Posterior cingulate gyrus (tissue), 11 donors: ENCODE measurements at places on chromosomes 7 and 10.

DNA sequence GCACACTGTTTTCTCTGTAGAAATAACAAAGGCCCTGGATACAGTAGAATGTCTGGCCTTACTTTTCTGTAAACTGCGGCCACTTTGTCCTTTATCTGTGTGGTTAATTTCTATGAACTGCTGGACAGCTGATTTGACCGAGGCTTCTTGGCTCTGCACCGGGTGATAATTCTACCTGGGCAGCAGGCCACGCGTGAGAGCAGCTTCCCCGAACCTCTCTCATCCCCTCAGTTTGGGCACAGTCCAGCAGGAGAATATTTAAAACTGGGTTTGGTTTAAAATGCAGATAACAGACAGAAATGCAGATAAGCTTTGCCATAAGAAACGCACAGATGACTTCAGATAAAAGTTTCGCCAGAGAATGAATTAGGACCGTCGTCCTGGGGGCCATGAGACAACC is 81.0 kb downstream of the CELF2 start:
- no peak for DNase-seq

GRCh38 chr7:137657476-137658189 is 189.1 kb downstream of the DGKI start:
- DNase-seq = no peak

- DNase-seq = no peak
Observed at GRCh38 chr7:12470930-12471329, 67.3 kb upstream of the VWDE start.

DNA sequence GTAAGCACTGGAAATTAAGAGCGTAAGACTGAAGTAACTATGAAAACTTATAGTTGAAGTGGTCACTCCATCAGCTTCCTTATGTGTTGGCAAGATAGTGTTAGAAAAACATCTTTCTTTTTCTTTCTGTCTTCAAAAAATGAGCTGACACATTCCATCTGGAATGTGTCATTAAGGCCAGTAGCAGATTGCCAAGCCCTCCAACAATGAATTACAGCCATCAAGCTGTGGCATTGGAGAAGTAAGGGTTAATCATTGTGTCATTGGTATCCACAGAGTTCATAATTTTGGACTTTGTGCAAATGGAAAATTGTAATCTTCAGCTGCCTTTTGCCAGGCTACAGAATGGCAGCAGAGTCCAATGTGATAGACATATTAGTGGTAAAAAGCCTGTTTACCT is 926.3 kb downstream of the NRG3 start:
- DNase-seq = no peak

DNA sequence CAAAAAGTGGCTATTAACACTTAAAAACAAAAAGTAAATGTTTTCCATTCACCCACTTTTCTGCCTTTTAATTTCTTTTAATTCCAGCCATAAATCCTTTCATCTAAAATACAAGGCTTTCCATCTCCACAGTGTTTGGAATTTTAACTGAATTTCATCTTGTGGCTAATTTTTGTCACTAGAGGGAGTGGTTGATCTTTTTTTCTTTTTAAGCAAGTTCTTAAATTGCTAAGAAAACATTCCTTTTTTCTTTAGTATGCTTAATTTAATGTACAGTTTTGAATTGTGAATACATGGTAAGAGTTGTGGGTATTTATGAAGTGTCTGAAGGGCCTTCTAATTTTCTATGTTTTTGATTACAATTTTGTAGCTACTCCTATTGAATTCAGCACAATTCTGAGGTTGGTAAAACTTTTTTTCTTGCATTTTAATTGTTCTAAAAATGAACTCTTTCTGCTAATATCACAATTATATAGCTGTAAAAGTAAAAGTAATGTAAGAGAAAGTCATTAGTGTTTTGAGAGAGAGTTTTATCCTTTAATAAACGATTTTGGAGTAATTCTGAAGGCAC is 54.9 kb upstream of the ANK3 start:
- DNase-seq = no peak

DNA sequence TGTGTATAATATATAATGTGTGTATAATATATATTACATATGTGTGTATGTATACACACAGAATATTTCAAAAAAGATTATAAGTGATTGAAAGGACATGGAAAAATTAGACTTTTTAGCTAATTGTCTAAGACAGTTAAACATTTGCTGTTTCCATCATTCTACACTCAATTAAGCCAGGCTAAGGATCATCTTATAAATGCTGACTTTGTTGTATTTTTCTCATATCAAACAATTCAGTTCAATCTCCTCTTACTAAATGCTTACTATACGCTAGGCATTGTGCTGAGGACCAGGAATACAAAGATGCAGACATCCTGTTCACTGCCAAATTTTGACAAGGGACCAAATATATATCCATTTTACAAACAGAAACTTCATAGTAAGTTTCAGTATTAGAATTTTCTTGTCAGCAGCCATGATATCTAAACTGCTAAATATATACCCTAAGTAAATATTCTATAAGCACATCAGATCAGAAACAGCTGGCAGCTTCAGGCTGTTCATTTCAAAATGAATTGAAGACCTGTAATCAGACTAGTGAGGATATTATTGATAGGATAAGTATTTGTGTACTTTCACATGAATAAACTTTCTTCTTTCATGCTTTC is 10.3 kb upstream of the LRRN3 start:
- DNase-seq = no peak

GRCh38 chr10:124629842-124630241 is 114.3 kb downstream of the FAM53B start:
- DNase-seq = no peak

GRCh38 chr10:18231480-18231879 is 91.3 kb downstream of the CACNB2 start:
- no peak for DNase-seq

DNA sequence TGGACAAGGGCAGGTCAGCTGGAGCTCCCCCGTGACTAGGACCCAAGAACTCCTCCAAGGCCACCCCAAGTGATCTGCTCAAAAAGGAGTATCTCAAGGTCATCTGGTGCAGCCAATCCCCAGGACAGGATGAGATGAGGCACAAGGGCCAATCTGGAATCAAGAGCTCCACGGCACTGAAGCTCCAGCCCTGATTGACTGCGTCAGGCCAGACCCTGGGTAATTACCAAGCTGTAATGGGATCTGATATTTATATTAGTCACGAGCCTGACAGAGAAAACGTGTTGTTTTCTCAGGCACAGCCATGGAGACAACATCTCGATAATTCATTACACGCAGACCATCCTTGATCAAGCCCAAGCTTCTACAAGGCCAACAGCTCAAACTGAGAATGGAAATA is 4.2 kb downstream of the KCNMA1 start:
- no peak for DNase-seq

DNA sequence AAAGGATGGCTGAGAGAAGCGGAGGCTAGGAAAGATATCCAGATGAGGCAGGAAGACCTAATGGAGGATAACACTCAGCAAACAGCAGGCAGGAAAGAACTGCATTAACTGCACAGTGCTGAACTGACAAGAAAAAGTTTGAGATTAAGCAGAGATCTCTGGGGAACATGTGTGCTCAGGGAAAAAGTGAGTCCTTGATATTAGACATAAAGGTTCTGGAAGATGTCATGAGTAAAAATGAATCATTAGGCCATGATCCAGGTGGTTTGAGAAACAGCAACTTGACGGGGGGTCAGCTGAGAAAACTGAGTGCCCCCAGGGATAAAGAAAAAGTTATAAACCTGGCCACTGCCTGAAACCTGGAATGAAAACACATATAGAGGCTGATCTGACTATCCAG is 27.3 kb upstream of the ANK3 start:
- DNase-seq = no peak

DNA sequence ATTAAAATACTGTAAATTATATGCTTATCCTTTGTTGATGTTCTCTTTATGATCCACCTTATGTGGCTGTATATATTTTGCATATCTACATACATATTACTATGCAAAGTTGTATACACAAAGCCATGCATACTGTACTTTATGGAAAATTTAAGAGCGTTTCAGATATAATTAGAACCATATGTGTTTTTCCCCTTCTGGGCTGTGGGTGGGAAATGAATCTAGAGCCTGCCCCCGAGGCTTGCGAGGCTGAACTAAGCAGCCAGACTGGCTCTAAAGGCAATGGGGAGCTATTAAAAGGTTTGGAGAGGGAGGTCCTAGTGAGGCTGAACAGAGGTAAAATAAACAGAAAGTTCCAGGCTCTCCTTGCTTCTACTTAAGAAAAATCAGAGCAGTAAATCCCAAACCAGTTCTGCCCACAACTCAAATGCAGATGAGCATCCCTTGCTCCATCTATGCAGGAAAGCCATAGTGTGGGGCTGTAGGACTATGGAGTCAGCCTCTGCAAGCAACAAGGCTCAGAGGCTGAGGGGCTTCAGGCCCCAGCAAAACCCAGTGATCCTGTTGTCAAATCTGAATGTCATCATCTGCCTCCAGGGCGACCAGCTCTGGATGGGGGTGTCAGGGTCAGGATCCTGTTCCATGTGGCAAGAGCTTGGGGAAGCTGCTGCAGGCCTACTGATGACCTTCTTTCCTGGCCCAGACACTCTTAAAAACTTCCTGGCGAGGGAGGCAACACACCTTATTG is 14.1 kb upstream of the DDIT4 start:
- DNase-seq = no peak

DNA sequence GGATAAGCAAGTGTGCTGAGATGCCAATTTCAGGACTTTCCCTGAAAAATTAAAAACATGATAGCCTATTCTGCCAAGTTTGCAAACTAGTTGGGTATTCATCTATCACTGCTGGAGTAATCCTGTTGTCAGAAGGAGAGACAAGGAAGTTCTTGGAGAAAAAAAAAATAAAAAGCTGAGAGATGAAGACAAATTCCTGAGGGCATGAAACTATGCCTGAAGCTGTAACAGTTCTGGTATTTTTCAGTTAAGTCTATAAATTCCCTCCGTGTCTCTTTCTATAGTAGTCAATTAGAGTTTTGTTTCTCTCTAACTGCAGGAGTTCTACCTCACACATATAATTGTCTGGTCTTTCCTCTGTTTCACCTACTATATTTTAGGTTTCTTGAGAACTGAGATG is 95.7 kb downstream of the DGKB start:
- DNase-seq = no peak

- no peak for DNase-seq
Observed at GRCh38 chr7:144102041-144102440, 7.3 kb upstream of the OR2A2 start.

DNA sequence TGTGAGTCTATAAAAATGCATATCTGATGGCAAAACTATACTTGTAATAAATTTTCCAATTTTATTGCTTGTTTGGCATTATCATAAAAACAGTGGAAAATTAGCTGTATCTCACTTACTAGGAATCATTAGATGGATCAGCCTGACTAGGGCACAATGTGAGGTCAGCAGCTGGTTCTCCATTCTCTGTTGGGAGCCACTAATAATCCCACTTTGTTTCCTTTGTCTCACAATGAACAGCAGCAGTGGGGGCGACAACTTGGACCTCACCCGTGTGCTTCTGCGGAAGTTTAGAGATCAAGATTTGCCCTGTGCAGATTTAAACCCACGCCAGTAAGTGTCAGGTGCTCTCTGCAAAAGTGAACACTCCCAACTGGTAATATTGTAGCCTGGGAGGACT is 295.5 kb downstream of the ABCA13 start:
- DNase-seq = no peak

- DNase-seq = no peak
Observed at GRCh38 chr7:142885311-142886230, at the start of gene TRPV6. Gene TRPV6 (minus strand): TSS chr7:142885745.

- no peak for DNase-seq
Observed at GRCh38 chr7:15686957-15687545, 568 bp upstream of the MEOX2 start.

DNA sequence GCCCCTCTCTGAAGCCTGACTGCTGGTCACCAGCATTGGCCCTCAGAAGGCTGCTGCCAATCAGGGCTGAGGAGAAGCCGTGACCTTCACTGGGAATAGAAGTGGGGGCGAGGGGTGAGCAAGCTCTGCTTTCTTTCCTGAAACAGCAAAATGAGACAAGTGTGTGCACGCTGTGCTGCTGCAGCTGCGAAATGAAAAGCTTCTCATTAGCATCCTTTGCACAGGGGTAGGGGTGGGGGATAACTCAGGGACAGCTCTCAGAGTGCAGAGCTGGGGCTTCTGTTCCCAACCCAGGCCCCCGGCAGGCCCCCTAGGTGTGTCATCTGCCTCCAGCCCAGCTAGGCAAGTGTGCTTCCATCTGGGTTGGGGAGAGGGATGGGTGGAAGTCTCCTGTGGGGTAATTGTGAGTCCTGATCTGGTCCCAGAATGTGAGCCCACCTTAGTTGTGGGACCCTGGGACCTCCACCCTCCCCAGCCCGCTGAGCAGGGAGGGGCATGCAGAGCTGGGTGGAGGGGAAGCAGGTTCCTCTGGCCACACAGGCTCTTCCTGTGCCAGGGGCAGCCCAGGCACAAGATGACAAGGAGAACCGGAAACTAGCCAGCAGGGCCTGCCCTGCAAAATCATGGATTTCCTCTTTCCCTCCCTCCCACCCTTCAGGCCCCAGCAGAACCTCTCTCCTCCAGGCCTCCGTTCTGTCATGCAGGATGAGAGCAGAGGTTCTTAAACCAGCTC is 22.2 kb downstream of the ZNF467 start:
- no peak for DNase-seq

DNA sequence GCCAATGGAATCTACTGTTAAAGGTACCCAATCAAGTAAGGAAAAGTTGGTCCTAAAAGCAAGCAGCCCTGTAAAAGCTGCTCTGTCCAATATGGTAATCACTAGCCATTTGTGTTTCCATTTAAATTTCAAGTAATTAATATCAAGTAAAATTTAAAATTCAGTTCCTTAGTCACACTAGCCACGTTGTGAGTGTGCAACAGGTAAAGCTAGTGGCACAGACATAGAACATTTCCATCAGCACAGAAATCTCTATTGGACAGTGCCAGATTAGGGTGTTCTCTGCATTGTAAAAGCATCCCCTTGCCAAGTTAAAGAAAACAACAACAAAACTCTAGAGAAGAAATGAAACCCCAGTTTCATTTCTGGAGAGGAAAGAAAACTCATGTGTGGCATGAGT is 4.4 kb downstream of the CAV1 start:
- DNase-seq = no peak

- DNase-seq = peak; percentile 93
Observed at GRCh38 chr7:149414745-149415390, 46.0 kb downstream of the ZNF777 start.

DNA sequence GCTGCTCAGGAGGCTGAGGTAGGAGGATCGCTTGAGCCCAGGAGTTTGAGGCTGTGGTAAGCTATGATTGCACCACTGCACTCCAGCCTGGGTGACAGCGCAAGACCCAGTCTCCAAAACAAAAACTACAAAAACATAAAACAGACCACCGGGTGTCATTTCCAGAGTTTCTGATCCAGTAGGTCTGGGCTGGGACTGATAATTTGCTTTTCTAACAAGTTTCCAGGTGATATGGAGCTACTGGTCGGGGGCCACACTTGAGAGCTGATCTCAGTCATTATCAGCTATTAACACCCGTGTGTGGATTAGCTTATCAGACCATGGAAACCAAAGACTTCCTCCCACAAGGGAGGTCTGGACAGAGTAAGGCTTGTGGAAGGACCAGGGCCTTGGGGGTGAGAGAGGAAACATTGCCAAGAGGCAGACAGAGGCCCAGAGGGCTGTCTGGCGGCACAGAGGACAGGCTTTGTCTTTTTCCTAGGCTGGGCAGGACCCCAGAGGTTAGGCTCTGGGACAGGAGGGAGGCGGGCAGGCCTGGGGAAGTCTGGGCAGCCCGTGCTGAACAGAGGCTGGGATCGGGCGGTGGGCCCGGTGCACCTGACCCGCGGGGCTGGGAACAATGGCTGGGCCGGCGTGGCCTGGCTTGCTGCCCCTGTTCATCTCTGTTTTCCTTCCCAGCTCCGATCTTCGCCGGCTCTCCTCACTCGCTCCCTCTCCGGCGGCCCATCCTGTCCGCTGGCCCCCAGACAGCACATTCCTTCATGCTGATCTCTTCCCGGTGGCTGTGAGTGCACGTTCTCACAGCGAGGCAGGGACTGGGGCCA is 25.2 kb downstream of the TMEM270 start:
- DNase-seq = no peak
